ENCODE measurements at places on chromosomes 6 and 20.
A peak's percentile ranks its signal among the peaks of the same experiment; 100 is the strongest.

- no peak for DNase-seq
Measured at GRCh38 chr6:123480986-123481385, 155.8 kb downstream of the TRDN start.

GRCh38 chr20:55746723-55747122 is 258.6 kb downstream of the CBLN4 start:
- no peak for DNase-seq

GRCh38 chr6:122918714-122919113 is 77.3 kb upstream of the CLVS2 start:
- no peak for DNase-seq

DNA sequence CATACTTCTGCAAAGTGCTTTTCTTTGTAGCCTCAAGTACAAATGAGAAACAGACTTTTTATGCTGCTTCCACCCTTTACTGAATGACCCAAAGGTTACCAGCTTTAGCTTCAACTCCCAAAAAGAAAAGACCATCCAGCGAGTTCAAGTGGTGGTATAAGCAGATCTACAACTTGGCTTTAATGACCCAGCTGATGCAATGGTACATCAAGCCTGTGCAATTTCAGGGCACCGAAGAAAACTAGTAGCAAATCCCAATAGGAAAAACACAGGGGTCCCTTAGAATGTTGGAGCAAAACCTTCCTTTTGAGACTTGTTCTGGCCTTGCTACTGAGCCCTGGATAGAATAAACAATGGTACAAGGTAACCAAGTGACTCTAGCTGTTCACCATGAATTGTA is 33.8 kb downstream of the STX7 start:
- no peak for DNase-seq

DNA sequence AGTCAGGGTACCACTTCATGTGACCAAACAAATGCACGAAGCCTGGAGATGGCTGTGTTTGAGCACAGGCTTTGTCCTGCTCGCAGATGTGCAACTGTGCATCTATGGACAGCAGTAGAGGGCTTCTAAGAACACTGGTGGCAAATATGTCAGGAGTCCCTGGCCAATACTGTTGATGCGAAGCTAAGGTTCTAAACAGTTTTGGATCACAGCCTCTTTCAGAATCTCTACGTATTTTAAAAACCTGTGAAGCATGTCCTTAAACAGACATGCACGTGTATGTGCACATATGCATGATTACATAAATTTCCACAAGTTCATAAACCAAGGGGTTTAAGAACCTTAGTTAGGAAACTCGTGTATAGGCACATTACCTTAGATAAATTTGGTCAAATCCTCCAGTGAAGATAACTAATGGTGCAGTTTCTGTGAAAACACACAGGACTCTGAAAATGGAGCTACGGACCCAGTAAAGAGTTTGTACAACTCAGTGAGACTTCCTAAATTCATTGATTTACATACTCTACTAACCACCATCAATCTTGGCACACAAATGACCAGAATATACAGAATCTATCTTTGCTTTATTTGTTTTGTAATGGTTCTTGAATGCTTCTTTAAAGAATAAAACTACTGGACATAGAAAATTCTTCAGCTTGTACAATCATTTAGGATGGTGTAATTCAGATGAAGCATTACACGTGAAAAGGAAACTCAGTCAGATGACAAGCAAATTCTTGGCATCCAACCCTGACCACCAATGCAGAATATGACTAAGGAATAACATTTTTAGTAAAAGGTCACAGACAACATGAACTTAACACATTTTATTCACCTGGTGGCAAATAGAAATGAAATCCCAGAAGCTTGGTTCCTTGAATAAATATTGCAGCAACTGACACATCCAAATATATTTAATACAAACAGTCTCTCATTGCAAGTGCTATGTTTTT is 27.4 kb downstream of the KCNQ5 start:
- no peak for DNase-seq

DNA sequence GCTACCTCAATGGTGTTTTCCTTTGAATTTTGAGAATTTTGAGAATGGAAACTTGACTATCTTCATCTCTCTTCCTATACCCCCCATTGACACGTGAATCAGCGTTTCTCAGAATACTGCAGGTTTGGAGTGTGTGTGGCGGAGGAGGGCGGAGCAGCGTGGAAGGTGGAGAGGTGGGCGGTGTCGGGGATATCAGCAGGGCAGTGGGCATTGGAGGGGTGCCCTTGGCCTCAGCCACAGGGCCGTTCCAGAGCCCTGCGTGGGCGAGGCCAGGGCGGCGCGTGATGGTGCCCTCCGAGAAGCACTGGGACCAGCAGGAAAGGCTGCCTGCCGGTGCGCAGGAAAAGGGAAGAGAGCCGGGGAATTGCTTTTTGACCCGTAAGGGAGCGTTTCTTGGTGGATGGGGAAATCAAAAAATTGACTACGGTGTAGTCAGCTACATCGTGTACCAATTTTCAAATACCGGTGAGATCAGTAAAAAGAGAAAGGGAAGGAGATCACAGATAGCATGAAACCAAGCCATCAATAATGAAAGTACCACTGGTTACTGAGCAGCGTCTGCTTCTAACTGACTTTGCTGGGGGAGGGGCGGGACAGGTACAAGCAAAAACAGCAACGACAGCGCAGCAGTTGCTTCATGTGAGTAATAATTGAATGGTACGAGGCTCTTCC is 82.7 kb upstream of the DUSP22 start:
- DNase-seq: no peak

DNA sequence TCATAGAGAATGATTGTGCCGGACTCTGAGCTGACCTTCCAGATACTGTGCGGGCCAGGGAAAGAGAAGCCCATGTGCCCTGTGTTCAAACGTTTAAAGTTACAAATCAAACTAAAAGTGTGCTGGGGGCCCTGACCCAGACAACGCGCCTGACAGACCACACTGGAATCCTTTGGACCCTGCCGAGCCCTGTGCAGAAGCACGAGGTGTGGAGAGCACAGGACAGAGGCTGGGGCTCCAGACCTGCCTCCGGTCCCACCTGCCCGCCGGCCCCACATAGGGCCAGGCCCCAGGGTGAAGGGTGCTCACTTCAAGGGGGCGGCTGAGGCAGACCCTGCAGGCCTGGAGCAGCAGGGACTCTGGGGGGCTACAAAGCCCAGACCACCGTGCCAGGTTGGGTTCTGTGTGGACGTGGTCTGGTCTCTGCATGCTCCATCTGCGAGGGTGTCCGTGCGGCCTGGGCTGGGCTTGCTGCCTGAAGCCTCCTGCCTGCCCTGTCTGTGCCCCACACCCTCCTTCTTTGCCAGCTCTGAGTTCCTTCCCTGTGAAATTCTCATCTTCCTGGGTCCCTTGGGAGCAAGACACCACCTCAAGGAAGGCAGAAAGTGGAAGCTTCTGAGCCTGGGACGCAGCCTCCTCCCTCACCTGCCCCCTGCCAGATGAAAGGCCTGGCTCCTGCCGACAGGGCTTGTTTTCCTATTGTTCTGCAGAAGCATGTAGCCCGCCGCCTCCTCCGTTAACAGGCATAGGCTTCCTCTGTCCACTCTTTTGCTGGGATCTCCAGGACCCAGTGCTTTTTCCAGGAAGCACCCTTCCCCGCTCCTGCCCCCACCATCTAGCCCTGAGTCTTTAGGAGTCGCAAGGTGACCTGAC is 186.2 kb downstream of the ERMARD start:
- no peak for DNase-seq

- no peak for DNase-seq
Measured at GRCh38 chr20:58303547-58303946, 6.0 kb upstream of the RAB22A start.

DNA sequence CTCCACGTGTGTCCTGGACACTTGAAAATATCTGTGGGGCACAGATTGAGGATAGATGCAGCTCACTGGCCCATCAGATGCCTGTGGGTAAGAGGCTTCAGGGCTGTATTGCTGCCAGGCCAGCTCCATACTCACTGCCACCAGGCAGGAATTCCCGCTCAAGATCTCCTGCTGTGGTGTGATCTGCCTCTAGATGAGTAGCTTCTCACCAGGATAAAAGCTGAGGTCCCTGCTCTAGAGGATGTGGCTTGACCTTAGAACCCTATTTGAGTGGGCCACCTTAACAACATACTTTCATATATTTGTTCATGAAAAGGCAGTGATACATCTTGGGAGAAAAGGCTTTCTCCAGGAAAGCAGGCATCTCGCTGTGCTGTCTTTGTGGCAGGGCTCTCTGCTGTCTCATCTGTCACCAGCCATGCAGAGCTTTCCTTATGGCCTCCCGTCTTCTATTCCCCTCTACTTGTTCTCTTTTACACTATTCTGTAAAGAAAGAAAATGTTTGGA is 165.7 kb upstream of the RNF217 start:
- no peak for DNase-seq

- DNase-seq: no peak
Measured at GRCh38 chr6:148293181-148293995, 49.2 kb upstream of the SASH1 start.

DNA sequence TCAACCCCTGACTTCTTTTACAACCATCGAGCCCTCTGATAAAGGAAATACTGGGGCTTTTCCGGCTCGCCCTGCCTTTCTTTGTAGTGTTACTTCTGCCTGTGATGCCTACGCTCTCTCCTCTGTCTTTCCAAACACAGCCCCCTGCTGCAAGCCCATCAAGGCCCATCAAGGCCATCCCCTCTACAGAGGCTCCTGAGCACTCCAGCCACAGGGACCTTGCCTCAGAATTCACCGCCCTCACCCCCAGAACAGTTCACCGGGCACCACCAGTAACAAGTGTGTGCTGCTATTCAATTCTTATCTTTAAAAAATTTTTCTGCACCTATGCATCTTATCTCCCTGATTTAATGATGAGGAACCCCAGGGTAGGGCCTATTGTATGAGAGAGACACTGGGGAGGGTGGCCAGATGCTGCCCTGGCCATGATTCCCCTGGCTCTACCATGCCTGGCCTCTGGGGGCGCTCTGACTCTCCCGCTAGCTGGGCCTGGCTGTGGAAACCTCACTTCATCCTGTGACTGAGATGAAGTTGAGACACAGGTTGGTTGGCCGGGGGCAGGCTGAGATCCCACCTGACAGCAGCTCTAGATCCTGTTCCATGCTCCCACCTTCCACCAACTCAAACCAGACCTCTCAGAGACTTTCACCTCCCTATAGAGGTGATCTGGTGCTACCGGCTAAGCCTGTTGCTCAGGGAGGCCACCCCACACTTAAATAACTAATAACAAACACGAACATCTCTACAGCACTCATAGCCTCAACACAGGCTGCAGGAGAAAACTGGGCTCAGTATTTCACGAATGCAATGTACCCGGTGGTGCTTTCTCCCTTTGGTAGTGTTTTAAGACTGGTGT is 19.2 kb upstream of the GLP1R start:
- no peak for DNase-seq

DNA sequence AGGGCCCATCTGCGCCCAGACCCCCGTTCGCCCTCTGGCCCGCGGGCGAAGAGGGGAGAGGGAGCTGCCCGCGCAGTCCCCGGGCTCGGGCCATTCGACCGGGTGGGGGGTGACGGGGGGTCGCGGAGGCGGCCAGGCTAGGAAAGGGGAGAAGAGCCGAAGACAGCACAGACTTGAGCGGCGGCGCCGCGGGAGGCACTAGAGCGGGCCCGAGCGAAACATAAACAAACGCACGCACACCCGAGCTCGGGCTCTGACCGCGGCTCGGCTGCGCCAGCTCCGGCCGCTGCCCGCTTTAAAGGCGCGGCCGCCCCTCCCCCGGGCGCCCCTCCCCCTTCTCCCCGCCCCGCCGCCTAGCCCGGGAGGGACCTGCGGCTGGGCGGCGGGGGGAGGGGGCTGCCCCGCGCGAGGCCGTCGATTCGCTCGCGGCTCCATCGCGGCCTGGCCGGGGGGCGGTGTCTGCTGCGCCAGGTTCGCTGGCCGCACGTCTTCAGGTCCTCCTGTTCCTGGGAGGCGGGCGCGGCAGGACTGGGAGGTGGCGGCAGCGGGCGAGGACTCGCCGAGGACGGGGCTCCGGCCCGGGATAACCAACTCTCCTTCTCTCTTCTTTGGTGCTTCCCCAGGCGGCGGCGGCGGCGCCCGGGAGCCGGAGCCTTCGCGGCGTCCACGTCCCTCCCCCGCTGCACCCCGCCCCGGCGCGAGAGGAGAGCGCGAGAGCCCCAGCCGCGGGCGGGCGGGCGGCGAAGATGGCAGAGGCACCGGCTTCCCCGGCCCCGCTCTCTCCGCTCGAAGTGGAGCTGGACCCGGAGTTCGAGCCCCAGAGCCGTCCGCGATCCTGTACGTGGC is at the start of gene FOXO3:
Gene FOXO3 (plus strand): TSS at position 455 of the 846 bp plus-strand sequence. CDS start 292 bp downstream, at position 747.
- peak; percentile 74 for DNase-seq

DNA sequence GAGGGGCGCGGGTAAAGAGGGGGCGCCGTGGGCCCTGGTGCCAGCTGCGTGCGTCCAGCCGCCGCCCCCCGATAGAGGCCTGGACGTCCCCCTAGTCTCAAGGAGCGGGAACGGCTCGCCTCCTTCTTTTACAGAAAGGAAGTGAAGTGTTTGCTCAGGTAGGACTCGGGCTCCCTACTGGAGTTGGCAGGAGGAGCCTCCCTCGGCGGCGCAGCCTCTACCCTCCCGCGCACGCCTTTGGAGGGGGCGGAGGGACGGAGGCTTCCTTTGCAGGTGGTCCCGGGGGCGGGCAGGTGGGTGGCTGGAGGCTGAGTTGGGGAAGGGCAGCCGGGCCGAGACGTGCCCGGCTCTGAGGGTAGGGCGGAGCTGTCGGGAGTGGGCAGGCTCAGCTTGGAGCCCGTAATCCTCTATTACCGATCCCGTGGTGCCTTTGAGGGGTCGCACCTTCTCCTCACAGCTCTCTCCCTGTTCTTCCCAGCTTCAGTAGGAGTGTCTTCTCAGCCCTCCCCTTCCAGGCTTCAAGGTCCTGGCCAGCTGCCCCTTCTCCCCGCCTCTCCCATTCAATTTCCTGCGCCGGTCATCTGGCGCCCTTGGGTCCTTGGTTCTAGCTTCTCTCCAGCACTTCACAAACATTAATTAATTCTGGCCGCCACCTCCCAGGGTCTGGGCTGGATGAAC is 728 bp downstream of the ITPR3 start:
- no peak for DNase-seq
